ENCODE measurements at places on chromosomes 6 and 20. TPM values are rescaled to one million over a fixed set of nuclear protein-coding genes. Genes with fewer than 3 reads are reported as not detected.

Gene SSTR4
- total RNA-seq: not detected

GRCh38 chr20:49700411-49701185 lies 13.1 kb downstream of the B4GALT5 start:
- H3K4me3 ChIP-seq: peak overlapping the region; percentile 23
- H3K36me3 ChIP-seq: peaks cover 48% of the 10 kb centered on the region
- H3K27me3 ChIP-seq: no peaks in the 10 kb centered on the region

Gene ZFP64
- 40.3 TPM for total RNA-seq

DNA sequence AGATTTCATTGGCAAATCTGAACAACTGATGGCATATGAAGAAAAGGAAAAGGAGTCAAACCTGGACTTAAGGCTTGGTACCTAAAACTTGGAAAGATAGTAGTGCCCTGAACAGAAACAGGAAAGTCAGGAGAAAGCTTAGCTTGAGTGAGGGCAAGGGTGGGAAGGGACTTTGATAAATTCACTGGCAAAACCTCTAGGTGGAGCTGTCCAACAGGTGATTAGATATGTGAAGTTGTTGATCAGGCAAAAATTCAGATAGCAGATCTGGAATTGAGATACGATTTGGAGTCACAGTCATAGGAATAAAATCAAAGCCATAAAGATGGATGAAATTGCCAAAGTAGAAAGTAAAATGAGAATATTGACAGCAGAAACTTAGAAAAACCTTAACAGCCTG lies 16.1 kb upstream of the ZNF292 start:
- no peak overlapping the region for H3K4me3 ChIP-seq
- H3K27me3 ChIP-seq: no peaks in the 10 kb centered on the region
- H3K27ac ChIP-seq: no peak overlapping the region
- H3K36me3 ChIP-seq: no peaks in the 10 kb centered on the region
- H3K4me1 ChIP-seq: no peaks in the 10 kb centered on the region

DNA sequence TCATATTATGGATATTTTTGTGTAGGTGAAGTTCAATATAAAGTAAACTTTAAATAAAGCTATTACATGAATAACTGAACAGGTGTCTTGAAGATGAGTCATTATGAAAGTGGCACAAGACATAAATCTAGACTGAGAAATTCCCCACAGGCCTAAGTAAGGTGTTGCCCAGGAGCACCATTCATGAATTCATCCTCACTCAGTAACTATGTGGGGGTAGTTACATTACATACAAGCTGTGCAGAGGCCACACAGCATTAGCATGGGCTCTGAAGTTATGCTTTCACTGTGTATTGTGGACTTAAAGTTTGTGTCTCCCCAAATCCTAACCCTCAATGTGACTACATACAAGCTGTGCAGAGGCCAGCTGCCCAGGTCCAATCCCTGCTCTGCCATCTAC lies 65.9 kb downstream of the BCAS1 start:
- H3K36me3 ChIP-seq: no peaks in the 10 kb centered on the region
- H3K4me3 ChIP-seq: no peak overlapping the region
- no peaks in the 10 kb centered on the region for H3K27me3 ChIP-seq
- no peaks in the 10 kb centered on the region for H3K4me1 ChIP-seq

- H3K36me3 ChIP-seq: no peaks in the 10 kb centered on the region
- no peaks in the 10 kb centered on the region for H3K4me1 ChIP-seq
- H3K27me3 ChIP-seq: no peaks in the 10 kb centered on the region
- no peak overlapping the region for H3K27ac ChIP-seq
These were observed 445.8 kb upstream of the ADGRB3 start for GRCh38 chr6:68189217-68189815.

Gene MCHR2
- not detected for total RNA-seq

DNA sequence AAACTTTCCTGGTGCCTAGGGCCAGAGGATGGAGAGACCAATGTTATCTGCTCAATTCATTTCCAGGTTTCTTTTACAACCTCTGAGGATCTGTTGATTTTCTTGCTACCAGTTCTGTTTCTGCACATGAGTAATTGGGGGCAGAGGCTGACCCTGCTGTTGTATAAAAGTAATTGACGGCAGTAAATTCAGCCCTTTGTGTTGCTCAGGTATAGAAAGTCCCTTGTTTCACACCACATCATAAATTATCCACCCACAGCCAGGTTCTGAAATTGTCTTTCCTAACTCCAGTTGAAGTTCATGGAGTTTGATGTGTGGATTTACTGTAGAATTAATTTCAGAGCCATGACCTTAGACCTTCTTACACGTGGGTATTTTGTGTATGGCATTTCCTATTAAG lies 107.4 kb upstream of the GRIK2 start:
- H3K27ac ChIP-seq: no peak overlapping the region
- no peaks in the 10 kb centered on the region for H3K36me3 ChIP-seq
- no peaks in the 10 kb centered on the region for H3K27me3 ChIP-seq

DNA sequence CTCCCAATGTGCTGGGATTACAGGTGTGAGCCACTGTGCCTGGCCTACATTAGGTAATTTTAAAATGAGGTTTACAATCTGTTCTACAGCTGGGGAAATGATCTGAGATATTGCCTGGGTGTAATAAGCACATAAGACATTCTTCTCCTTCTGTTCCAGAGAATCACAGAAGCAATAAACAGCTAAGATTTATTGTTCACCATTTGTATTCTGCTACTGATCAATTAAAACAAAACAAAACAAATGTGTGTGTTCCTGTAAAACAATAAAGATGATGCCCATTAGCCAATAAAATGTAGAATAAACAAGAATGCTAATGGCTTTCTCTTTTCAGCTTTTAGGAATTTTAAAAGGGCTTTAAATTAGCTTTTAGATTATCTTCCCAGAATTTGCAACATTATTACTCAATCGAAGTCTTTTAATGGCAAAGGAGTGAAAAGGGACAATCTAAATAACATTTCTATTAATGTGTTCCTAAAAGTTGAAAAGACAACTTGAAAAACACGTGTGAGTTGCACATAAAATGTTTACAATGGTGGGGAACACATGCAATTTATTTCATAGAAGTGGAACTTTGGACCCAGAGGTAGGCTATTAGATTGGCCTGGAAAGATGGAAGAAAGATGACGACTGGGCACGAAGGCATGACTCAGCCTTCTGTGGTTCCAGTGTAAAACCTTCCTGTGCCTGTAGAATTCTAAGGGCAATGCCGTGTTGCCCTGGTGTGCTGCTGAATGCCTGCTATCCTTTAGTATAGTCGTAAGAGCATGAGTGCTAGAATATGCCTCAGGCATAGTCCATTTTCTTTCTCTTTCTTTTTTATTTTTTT lies 29.0 kb upstream of the DEK start:
- DNase-seq: no peak
- H3K27me3 ChIP-seq: no peaks in the 10 kb centered on the region
- no peak overlapping the region for H3K27ac ChIP-seq

Gene DLK2
- 3.6 TPM for total RNA-seq

DNA sequence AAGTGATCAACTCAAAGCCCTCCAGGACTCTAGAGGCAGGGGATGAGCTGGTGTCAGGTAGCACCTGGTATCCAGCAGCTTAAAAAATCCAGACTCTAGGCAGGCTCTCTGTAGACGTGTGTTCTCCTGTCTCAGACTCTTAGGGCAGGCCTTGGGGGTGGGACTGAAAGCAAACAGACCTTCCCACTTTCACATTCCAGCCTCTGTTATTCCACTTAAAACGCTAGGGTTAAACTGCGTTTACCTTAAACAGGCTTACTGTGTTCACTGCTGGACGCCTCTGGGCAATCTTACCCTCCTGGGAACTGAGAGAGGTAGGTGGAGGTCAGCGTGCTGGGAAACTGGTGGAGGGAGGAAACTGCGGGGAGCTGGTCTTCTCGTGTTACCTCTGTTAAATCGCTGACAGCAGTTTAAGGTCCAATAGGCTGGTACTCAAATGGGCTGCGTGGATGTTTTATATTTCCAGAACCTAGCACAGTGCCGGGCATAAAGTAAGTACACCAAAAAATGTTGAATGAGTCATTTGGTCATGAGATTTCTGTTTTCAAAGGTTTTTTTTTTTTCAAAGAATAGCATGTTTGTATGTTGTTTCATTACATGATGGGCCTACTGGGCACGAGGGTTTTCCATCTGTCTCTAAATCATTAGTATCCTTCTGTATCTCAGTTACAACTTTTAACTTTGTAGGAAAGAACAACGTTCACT lies at the start of gene GCNT2:
Gene GCNT2, plus strand, starts transcription at position 248 of the 705 bp plus-strand sequence. CDS start 7,561 bp downstream, outside the sequence.
- no peaks in the 10 kb centered on the region for H3K27me3 ChIP-seq
- H3K27ac ChIP-seq: peak within 1 kb of the TSS; percentile 99
- peaks cover 42% of the 10 kb centered on the region for H3K4me1 ChIP-seq
- peak; percentile 92 for DNase-seq
- peak within 1 kb of the TSS; percentile 46 for H3K4me3 ChIP-seq

DNA sequence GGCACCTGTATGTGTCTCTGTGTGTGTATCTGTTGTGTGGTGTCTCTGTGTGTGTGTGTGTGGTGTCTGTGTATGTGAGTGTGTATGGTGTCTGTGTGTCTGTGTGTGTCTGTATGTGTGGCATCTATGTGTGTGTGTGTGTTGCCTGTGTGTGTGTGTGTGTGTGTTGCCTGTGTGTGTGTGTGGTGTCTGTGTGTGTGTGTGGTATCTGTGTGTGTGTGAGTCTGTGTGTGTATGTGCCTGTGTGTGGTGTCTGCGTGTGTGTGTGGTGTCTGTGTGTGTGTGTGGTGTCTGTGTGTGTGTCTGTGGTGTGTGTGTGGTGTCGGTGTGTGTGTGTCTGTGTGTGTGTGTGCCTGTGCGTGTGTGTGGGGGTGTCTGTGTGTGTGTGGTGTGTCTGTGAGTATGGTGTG lies 31.7 kb upstream of the VEGFA start:
- H3K36me3 ChIP-seq: no peaks in the 10 kb centered on the region

GRCh38 chr6:169019111-169019510 lies 234.5 kb downstream of the THBS2 start:
- no peaks in the 10 kb centered on the region for H3K36me3 ChIP-seq
- no peaks in the 10 kb centered on the region for H3K4me1 ChIP-seq
- no peak overlapping the region for H3K27ac ChIP-seq
- no peak for DNase-seq
- H3K4me3 ChIP-seq: no peak overlapping the region

Gene PRPH2
- not detected for total RNA-seq

Gene ZSCAN12
- 11.2 TPM for total RNA-seq

DNA sequence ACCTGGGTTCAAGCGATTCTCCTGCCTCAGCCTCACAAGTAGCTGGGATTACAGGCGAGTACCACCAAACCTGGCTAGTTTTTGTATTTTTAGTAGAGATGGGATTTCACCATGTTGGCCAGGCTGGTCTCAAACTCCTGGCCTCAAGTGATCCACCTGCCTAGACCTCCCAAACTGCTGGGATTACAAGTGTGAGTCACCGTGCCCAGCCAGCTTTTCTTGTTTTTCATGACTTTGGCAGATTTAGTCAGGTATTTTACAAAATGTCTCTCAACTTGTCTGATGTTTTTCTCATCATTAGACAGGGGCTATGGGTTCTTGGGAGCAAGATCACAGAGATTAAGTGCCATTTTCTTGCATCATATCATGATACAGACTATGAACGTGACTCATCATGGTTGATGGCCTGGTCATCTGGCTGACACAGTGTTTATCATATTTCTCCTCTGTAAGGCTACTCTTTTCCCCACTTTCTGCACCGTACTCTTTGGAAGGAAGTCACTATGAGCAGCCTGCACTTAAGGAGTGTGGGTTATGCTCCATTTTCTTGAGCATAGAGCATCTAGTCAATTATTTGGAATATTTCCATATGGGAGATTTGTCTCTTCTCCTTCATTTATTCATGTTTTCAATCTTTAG lies 67.8 kb downstream of the RNF182 start:
- no peaks in the 10 kb centered on the region for H3K27me3 ChIP-seq
- H3K4me1 ChIP-seq: peaks cover 24% of the 10 kb centered on the region
- H3K4me3 ChIP-seq: no peak overlapping the region
- H3K27ac ChIP-seq: peak overlapping the region; percentile 76
- peak; percentile 93 for DNase-seq
- no peaks in the 10 kb centered on the region for H3K36me3 ChIP-seq

DNA sequence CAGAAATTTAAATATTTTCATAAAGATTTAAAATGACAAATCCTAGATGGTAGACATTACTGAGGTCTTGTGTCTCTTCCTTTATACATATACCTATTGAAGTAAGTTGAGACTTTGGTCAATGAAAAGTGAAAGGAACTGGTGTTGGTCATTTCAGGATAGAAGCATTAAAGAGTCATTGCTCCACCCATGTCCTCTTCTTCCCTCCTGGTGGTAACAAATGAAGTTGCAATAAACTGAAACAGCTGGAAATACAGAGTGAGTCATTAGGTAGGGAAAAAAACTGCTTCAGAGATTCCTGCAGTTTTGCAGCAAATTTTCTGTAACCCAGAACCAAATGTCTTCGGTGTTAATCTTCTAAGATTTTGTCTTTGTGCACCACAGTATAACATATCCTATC lies 448.0 kb downstream of the EYS start:
- no peaks in the 10 kb centered on the region for H3K27me3 ChIP-seq
- DNase-seq: no peak
- H3K36me3 ChIP-seq: no peaks in the 10 kb centered on the region
- no peak overlapping the region for H3K4me3 ChIP-seq
- H3K27ac ChIP-seq: no peak overlapping the region

DNA sequence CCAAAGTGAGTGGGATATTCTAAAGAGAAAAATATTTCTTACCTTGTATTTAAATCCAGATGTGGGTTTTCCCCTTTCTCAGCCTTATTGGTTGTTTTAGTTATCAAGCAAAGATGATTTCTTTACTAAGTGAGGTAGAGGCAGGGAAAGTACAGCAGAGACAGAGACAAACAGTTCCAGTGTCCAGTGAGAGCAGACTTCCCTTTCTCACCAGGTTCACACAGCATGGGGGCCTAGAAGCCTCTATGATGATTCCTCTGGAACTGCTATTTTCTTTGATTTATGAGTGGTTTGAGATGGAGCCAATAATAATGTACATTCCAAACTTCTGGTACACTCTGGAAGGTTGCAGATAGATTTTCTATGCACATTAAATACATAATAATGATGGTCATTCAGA lies 234.0 kb upstream of the MARCKS start:
- no peak overlapping the region for H3K4me3 ChIP-seq
- peaks cover 10% of the 10 kb centered on the region for H3K4me1 ChIP-seq
- H3K27ac ChIP-seq: no peak overlapping the region

DNA sequence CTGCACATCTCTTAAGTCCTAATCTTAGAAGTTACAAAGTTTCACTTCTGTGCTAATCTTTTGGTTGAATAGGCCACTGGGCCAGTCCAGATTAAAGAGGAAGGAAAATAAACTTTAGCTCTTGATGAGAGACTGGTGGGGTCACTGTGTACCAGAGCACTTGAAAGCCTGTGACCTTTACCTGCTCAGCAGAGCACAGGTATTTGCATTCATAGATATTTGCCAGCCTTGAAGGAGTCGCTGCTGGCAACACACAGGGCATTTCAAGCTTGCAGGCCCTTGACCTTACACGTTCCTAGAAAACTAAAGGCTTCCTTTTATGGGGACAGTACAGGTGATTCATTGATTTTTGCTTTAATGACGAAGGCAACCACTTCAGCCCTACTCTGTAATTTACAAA lies 108.4 kb upstream of the SLC22A23 start:
- no peaks in the 10 kb centered on the region for H3K4me1 ChIP-seq

- no peak overlapping the region for H3K27ac ChIP-seq
- 0 out of 2 replicates have a peak, but pooled peaks cover 5% of the 10 kb centered on the region for H3K4me1 ChIP-seq
- DNase-seq: no peak
- no peaks in the 10 kb centered on the region for H3K36me3 ChIP-seq
These were observed 76.8 kb downstream of the SEL1L2 start for GRCh38 chr20:13913572-13913971.

GRCh38 chr6:30481211-30481964 lies 7.9 kb upstream of the HLA-E start:
- H3K4me3 ChIP-seq: no peak overlapping the region
- no peak for DNase-seq
- H3K27ac ChIP-seq: no peak overlapping the region

- DNase-seq: no peak
- H3K36me3 ChIP-seq: peaks cover 44% of the 10 kb centered on the region
- H3K4me1 ChIP-seq: no peaks in the 10 kb centered on the region
- no peaks in the 10 kb centered on the region for H3K27me3 ChIP-seq
- no peak overlapping the region for H3K4me3 ChIP-seq
- no peak overlapping the region for H3K27ac ChIP-seq
These were observed 12.2 kb upstream of the GCLC start for GRCh38 chr6:53556986-53557715.
